ENCODE measurements at places on chromosomes 1 and 21.

DNA sequence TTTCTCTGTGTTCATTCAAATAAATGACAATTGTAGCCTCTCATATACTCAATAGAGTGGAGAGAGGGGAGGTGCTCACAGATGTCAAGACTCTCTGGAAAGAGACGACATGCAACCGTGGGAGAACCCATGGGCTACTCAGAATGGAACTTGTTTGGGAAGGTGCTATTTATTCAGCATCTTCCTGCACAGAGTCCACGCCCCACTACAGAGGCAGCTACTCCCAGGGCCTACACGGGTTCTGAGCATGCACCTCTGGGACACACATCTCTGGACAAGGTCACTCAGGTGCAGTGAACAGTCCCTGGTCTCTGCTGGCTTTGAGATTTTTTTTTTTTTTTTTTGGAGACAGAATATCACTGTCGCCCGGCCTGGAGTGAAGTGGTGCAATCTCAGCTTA, 64.1 kb downstream of the NID1 start:
- no peak overlapping the region for H3K27ac ChIP-seq
- DNase-seq, result no peak
- no peaks in the 10 kb centered on the region for H3K27me3 ChIP-seq
- H3K4me1 ChIP-seq, result no peaks in the 10 kb centered on the region
- H3K4me3 ChIP-seq, result no peak overlapping the region
- no peaks in the 10 kb centered on the region for H3K36me3 ChIP-seq

- H3K4me1 ChIP-seq, result no peaks in the 10 kb centered on the region
- no peaks in the 10 kb centered on the region for H3K36me3 ChIP-seq
- H3K27ac ChIP-seq, result no peak overlapping the region
- H3K4me3 ChIP-seq, result no peak overlapping the region
Observed at GRCh38 chr1:231702804-231703203, 76.2 kb downstream of the DISC1 start.

DNA sequence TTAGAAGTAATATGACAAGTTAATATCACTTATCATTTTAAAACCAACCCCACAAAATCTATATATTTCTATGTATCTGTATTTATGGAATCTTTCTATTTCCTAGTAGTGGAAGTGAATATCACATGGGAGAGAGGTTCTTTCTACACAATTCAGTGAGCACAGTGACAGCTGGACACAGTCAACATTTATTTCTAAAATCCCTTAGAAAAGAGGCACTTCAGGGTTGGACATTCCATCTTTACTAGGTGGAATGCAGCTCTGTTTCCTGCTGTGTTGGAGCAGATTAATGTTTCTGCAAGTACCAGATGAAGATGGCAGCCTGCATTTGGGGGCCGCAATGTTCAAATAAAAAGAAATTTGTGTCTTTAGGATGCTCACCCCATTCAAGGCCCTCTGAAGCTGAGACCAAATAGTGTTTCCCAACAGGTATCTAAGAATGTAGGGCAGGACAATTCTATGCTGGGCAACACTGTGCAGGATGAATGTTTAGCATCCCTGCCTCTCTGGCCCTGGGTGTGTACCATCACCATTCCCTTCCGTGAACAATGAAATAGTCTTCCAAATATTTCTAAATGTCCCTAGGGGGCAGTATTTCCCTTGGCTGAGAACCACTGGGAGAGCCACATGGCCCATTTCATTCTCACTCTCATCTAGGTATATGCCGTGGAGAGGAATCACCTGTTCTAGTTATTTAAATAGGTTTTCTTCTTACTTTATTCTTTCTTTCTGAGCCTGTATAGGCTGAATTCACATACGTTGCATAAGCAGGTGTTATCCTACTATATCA, 394.8 kb downstream of the PRDM2 start:
- H3K36me3 ChIP-seq, result no peaks in the 10 kb centered on the region
- no peaks in the 10 kb centered on the region for H3K4me1 ChIP-seq
- H3K27me3 ChIP-seq, result no peaks in the 10 kb centered on the region
- no peak overlapping the region for H3K27ac ChIP-seq
- no peak for DNase-seq

DNA sequence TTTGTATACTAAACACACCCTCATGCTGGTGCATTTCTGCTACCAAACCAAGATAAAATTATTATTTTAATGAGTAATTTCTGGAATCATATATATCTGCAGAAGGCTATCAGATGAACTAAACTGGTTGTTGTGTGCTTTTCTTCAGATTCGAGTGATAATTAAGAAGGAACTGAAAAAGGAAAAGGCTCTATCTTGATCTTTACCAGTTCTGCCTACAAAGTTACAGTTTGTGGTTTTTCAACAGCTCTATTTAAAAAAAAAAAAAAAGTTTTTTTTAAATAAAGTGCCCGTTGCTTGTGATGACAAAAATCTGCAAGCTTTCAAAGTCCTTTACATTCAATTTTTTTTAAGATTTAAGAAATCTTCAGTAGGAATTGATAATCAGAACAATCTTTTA, 13.6 kb downstream of the DENND1B start:
- no peak overlapping the region for H3K4me3 ChIP-seq
- no peak for DNase-seq
- no peaks in the 10 kb centered on the region for H3K27me3 ChIP-seq
- H3K36me3 ChIP-seq, result no peaks in the 10 kb centered on the region

GRCh38 chr1:7912743-7913557, 27.7 kb downstream of the TNFRSF9 start:
- no peak overlapping the region for H3K4me3 ChIP-seq
- H3K36me3 ChIP-seq, result no peaks in the 10 kb centered on the region
- DNase-seq, result no peak
- H3K4me1 ChIP-seq, result no peaks in the 10 kb centered on the region

DNA sequence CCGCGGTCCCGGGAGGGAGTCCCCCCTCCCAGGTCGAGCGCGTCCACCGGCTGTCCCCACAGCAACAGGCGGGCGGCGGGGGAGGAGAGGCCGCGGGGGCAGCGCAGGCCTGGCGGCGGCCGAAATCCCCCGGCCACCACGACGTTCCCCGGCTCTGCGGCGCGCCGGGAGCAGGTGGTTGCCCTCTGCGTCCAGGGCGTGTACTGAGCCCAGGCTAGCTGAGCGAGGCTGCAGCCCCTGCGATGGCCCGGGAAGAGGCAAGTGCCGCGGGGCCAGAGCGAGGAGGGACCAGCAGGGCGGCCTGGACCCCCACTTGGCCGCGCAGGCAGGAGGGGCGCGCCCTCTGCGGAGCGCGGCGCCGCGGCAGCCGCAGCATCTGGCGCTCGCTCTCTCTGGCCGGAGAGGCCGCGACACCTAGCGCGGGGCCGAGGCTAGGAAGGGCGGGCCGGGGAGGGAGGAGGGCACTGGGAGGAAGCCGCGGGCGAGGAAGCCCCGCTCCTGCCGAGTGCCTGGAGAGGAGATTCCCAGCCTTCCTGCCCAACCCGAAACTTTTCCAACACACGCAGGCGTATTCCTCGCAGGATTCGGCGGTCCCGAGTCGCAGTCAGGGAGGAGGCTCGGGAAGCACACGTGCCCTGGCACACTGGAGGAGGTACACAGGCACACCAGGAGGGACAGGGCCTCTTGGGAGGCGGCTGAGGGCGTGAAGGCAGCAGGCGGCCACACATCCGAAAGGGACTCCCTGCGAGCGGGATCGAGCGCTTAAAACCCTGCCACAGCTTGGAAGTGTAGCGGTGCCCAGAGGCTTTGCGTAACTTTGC, 4.9 kb upstream of the PROX1 start:
- H3K27ac ChIP-seq, result no peak overlapping the region
- peak overlapping the region; percentile 66 for H3K4me3 ChIP-seq
- peaks cover 6% of the 10 kb centered on the region for H3K27me3 ChIP-seq
- no peaks in the 10 kb centered on the region for H3K36me3 ChIP-seq

Measured in psoas muscle (tissue), 8 donors.